Foreskin keratinocyte (primary cell): ENCODE measurements at places on chromosomes 6 and 20. TPM values are rescaled to one million over a fixed set of nuclear protein-coding genes. Genes with fewer than 3 reads are reported as not detected.

DNA sequence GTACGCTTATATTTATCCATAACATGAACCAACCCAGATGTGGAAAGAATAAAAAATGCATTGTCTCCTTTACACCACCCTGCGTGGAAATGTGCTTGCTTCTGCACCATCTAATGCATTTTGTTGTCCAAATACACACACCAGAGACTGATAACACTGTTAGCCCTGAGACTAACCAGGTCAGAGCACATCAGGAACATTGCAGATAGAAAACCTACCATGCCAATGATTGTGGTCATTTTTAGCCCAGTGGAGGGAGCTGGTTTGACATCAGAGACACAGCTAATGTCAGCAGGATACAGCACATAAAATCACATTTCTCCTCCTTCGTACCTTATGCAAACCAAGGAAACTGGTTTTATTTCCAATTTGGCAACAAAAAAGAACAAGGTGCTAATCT, 528.7 kb downstream of the DOK5 start:
- DNase-seq: no peak

DNA sequence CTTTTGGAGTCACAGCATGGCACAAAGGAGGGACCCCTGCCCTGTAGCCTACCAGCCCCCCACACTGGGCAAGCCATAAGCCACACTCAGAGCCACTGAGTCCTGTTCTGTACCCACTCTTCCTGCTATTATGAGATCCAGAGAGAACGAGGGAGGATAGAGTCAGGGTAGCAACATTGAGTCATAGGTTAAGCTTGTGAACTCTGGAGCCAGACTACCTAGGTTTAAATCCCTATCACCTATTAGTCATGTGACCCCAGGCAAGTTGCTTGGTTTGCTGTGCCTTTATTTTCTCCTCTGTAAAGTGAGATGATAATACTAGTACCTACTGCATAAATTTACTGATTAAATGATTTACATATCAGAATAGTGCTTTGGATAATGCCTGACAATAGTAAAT, 540 bp downstream of the CNBD2 start:
- peak; percentile 52 for DNase-seq

The SF3B5 gene
- 161 and 165 TPM in 2 replicates for total RNA-seq

The PEX7 gene
- 7.2 and 7.5 TPM in 2 replicates for total RNA-seq

The ADGRF1 gene
- 17.1 and 18.2 TPM in 2 replicates for total RNA-seq
